ENCODE measurements at places on chromosomes 4 and X.
A peak's percentile ranks its signal among the peaks of the same experiment; 100 is the strongest.

- DNase-seq, result no peak
Measured at GRCh38 chr4:20760053-20760452, 59.8 kb downstream of the PACRGL start.

GRCh38 chrX:28398342-28398741, 188.9 kb upstream of the IL1RAPL1 start:
- DNase-seq, result no peak

- peak; percentile 53 for DNase-seq
Measured at GRCh38 chr4:145956288-145956890, 17.8 kb upstream of the ZNF827 start.

GRCh38 chr4:175874306-175874705, 62.2 kb upstream of the GPM6A start:
- no peak for DNase-seq

GRCh38 chr4:22703912-22704311, 11.2 kb downstream of the GBA3 start:
- no peak for DNase-seq

DNA sequence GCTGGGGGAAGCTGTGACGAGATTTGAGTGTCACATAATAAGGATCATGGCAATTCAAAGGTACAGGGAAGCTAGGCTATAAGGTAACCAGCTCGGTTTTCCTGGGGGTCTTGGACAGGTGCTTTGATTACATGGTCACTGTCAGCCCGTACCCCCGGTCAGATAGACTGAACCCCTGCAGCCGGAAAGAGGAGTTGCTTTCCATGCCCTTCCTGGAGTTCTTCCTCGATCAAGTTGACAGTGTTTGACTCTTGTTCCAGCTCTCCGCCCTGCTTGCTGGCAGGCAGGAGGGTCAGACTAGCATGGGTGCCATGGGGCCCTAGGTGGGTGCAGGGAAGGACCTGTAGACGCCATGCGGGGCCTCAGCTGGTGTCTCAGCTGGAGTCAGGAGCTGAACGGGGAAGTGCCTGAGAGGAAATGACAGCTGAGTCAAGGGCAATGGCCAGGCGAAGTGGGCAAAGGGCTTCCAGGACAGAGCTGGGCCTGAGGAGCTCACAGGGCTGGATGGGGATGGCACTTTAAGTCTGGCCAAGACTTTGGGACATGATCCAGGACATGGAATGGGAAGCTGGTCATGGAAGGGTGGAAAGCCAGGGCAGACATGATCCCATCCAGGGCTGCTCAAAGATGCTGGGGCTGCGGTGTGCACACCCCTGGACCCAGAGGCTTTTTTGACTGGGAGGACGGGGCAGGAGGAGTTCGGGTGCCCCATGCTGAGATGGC, 1.6 kb downstream of the TMEM187 start:
- DNase-seq, result no peak

DNA sequence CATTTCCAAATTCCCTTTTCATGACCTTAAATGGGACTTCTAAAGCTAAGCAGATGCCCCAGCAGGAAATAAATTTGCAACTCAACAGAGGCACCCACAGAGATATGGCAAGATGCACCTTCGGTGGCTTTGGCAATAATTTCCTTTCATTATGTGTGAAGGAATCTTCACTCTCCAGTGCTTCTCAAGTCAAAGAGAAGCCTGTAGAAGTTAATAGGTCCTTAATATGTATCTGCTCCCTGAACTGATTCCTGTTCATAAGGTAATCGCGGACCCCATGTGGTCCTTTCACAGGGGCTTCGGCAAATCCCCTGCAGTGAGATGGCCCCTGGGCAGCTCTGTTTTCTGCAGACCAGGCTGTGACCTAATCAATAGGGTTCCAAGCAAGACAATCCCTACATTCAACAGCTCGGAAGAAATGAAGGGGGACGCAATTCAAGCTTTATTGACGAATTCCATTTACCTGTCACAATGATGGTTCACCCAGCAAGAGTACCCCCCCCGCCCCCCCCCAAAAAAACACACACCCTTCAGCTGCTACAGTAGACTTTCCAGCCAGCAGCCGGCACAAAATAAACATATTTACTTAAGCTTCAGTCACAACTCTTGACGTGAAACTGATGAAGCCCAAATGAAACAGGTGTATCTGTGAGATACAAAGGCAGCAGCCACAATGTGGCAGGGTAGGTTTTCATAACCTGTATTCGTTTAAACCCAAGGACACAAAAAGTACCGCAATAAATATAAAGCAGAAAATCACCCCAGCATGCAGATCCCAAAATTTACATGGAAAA, 35.3 kb downstream of the FAT1 start:
- no peak for DNase-seq

- no peak for DNase-seq
Measured at GRCh38 chr4:85298037-85298436, 176.9 kb upstream of the ARHGAP24 start.

- no peak for DNase-seq
Measured at GRCh38 chrX:145405012-145405411, 157.7 kb downstream of the SPANXN1 start.

- no peak for DNase-seq
Measured at GRCh38 chr4:88661739-88662138, 35.9 kb downstream of the NAP1L5 start.

GRCh38 chr4:152690706-152691651, 11.2 kb upstream of the TMEM154 start:
- DNase-seq, result no peak
